H9 (cell line): ENCODE measurements at places on chromosomes 2 and 18. TPM values are rescaled to one million over a fixed set of nuclear protein-coding genes. Genes with fewer than 3 reads are reported as not detected.

- H3K27me3 ChIP-seq: peaks cover 2% of the 10 kb centered on the region; the same call in 1 of the 2 replicates
- peaks cover 8% of the 10 kb centered on the region for H3K36me3 ChIP-seq
- no peak for DNase-seq
- H3K4me3 ChIP-seq: no peak overlapping the region
These were observed 39.4 kb downstream of the TMEM18 start for GRCh38 chr2:637804-638203.

DNA sequence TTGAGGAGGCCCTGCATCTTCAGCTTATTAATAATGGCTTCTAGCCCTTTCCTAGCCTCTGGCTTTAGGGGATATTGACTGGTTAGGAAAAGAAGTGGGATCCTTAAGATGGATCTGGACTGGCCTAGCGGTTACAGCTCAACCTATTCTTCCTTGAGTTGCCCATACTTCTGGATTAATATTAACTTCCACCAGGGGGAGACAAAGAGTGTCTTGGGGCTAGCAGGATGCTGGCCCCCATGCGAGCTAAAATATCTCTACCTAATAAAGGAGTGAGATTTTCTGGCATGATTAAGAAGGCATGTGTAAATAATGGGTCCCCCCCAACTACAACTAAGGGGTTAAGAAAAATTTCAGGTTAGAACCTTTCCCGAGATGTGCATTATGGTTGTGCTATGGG, 23.2 kb upstream of the PLA2R1 start:
- no peak for DNase-seq
- H3K4me3 ChIP-seq: no peak overlapping the region

DNA sequence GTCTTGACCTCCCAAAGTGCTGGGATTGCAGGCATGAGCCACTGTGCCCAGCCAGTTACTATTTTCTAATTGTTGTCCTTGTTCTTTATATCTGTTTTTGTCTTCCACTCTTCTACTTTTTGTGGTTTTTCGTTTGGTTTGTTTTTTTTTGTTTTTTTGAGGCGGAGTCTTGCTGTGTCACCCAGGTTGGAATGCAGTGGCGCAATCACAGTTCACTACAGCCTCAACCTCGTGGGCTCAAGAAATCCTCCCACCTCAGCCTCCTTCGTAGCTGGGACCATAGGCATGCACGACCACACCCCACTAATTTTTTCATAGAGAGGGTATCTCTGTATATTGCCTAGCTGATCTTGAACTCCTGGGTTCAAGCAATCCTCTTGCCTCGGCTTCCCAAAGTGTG, 100.7 kb downstream of the EHBP1 start:
- H3K36me3 ChIP-seq: peaks cover 28% of the 10 kb centered on the region
- H3K4me3 ChIP-seq: no peak overlapping the region
- no peaks in the 10 kb centered on the region for H3K4me1 ChIP-seq
- no peak overlapping the region for H3K27ac ChIP-seq
- no peak for DNase-seq

- H3K4me1 ChIP-seq: peaks cover 3% of the 10 kb centered on the region; the same call in 1 of the 2 replicates
- DNase-seq: no peak
- no peaks in the 10 kb centered on the region for H3K36me3 ChIP-seq
- H3K27ac ChIP-seq: no peak overlapping the region
These were observed 32.0 kb upstream of the CCDC178 start for GRCh38 chr18:33472509-33472908.

CHCHD5 gene
- total RNA-seq: 30.6 and 32.3 TPM in 2 replicates

ZNF521 gene
- 1.5 and 3.3 TPM in 2 replicates for total RNA-seq

DNAH7 gene
- 0.09 TPM in 1 of 2 replicates, not detected in the other for total RNA-seq

CFAP65 gene
- 0.18 and 0.20 TPM in 2 replicates for total RNA-seq
